Endothelial cell (in vitro differentiated cells): ENCODE measurements at places on chromosomes 2 and 18. TPM values are rescaled to one million over a fixed set of nuclear protein-coding genes. Genes with fewer than 3 reads are reported as not detected.

DNA sequence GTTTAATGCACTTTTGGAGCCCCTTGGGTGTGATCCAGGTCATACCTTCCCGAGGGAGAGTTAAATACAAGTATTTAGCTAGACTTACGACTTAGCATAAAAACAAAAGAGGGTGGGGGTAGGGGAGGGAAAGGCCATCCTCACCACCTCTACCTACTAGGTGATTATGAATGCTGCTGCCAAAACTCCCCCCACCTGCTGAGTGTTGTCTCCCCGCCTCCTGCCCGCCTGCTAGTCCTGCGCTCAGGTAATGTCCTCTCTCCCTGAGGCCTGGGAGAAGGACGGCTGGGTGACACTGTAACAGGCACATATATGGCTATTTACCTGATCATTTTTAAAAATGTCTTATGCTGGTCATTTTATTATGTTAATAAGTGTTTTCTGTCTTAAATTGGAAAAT, 3.0 kb upstream of the NCKAP5 start:
- H3K4me1 ChIP-seq: peaks cover 28% of the 10 kb centered on the region
- H3K27ac ChIP-seq: no peak overlapping the region

GRCh38 chr18:8786483-8787370, 81.4 kb downstream of the MTCL1 start:
- H3K27me3 ChIP-seq: peaks cover 4% of the 10 kb centered on the region
- no peak overlapping the region for H3K4me3 ChIP-seq
- H3K4me1 ChIP-seq: peaks cover 12% of the 10 kb centered on the region
- no peaks in the 10 kb centered on the region for H3K36me3 ChIP-seq
- H3K27ac ChIP-seq: no peak overlapping the region
- no peak for DNase-seq

MTA3 gene
- total RNA-seq: 105 TPM

- peak overlapping the region; percentile 95 for H3K27ac ChIP-seq
- peak overlapping the region; percentile 100 for H3K4me3 ChIP-seq
- peak; percentile 21 for DNase-seq
Measured at GRCh38 chr18:62187543-62188510, 772 bp downstream of the RELCH start.

GRCh38 chr2:191867507-191867847, 20.6 kb upstream of the CAVIN2 start:
- H3K27ac ChIP-seq: no peak overlapping the region
- H3K4me1 ChIP-seq: peaks cover 27% of the 10 kb centered on the region
- no peak for DNase-seq
- no peaks in the 10 kb centered on the region for H3K36me3 ChIP-seq
- no peak overlapping the region for H3K4me3 ChIP-seq

GRCh38 chr2:62662131-62662530, 43.4 kb upstream of the EHBP1 start:
- H3K36me3 ChIP-seq: no peaks in the 10 kb centered on the region
- H3K27ac ChIP-seq: no peak overlapping the region
- no peak overlapping the region for H3K4me3 ChIP-seq
- no peaks in the 10 kb centered on the region for H3K27me3 ChIP-seq
- no peak for DNase-seq

DNA sequence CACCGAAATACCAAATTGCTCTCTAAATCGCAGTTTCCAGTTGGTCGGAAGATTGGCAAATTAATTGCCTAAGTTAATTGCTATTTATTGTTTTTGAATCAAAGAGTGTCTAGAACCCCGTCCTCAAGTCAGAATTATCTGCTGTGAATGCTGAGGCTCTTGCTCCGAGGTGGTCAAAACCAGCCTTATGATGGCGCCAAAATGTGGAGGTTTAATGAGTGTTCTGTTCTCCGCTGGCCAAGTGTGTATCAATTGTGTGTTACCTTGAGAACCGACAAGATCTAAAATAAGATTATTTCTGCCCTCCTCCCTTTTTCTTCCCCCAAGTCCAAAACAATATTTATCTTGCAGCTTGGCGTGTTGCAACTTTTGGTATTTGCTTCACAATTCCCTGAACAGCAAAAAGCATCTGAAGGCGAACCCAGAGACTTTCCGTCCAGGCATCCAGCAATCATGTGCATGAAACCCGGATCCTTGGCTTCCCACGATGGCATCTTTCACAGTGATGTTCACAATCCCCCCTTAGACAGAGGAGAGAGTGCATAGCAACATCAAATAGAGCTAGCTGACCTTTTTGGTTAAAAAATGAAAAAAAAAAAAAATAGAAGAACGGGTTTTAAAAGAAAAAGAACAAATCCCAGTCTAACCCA, 323.0 kb downstream of the MYCN start:
- no peaks in the 10 kb centered on the region for H3K27me3 ChIP-seq
- no peaks in the 10 kb centered on the region for H3K4me1 ChIP-seq
- no peak overlapping the region for H3K4me3 ChIP-seq
- H3K36me3 ChIP-seq: no peaks in the 10 kb centered on the region

EN1 gene
- 0.87 TPM for total RNA-seq
